Iris pigment epithelial cell (primary cell): ENCODE measurements at places on chromosomes 4 and X.

GRCh38 chrX:150581093-150581775 lies 12.8 kb downstream of the MTM1 start:
- peak; percentile 80 for DNase-seq

- no peak for DNase-seq
These were observed 86.7 kb downstream of the AKAP4 start for GRCh38 chrX:50114113-50114512.

GRCh38 chr4:93894995-93895394 lies 66.4 kb downstream of the ATOH1 start:
- no peak for DNase-seq

DNA sequence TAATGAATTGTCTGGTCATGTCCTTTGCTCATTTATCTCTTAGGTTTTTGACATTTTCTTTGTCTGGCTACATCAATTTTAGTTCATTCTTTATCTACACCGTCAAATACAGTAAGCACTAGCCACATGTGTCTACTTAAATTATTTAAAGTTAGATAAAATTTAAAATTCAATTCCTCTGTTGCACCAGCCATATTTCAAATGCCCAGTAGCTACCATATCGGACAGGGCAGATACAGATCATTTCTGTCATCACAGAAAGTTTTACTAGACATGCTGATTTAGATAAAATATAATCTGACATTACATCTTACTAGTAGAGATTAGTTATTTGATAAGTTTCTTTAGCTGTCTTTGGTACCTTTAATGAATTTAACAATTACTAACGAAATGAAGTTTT lies 61.1 kb downstream of the WDR19 start:
- no peak for DNase-seq

DNA sequence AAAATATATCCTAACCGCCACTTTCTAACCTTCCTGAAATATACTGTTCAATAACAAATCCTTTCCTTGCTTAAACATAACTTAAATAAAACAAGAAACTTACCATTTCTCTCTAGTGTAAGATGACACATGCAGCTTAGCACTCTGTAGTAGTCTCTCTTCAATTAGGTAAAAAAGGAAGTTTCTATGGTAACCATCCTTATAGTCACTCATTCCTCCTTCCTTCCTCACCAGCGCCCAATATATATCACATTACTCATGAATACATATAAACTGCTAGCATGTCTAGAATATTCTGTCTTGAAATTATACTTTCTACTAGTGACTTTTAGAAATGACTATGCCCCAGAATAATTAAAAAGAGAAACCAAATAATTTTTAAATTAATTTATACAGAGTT lies 112.2 kb downstream of the SNCA start:
- peak; percentile 83 for DNase-seq

- no peak for DNase-seq
These were observed 103.3 kb upstream of the FAM9C start for GRCh38 chrX:13147733-13148132.

DNA sequence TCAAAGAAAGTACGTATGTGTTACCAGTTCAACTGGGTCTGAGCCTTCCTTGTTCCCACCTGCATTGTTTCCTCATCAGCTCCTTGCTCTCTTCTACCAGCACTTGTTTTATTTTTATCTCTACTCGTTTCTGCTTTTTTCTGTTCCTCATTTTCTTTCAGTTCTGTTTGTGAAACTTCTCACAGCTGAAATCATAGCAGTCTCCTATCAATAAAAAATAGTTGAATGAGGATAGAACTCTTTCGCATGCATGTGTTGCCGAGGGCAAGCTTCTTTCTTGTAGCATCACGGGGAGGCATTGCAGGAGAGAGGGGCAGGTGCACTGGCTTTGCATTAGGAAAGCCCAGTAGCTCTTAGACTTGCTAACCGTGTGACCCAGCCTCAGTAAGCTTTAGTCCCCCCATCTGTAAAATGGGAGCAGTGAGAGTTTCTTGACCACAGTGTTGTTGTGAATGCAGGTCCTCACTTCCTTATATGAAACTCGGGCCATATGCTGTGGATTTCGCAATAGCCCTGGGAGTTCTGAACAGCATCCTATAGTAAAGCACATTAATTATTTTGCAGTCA lies 24.7 kb downstream of the OFD1 start:
- no peak for DNase-seq

DNA sequence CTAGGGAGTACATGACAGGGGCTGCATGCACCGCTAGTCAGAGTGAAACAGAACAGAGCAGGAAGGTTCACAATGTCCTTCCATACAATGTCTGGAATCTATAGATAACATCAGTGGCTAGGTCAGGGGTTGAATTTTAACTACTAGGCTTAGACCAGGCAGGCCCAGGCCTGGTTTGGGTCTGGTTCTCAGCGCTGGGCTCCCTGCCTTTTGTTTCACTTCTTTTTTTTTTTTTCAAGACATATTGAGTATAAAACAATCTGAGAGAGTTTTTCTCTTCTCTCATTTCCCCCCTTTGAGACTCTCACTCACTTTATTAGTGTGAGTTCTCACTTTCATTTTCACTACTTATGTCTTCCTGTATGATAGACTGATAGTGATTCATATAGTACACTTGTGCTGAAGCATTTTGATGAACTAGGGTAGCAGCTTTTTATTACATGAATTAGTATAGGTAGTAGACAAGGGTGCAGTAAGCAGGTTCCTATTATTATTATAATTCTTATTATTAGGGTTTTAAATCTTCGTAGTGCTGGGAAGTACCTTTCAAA lies 120.0 kb upstream of the ZDHHC15 start:
- DNase-seq: no peak

- DNase-seq: no peak
These were observed 13.0 kb downstream of the SASH3 start for GRCh38 chrX:129792586-129793291.

DNA sequence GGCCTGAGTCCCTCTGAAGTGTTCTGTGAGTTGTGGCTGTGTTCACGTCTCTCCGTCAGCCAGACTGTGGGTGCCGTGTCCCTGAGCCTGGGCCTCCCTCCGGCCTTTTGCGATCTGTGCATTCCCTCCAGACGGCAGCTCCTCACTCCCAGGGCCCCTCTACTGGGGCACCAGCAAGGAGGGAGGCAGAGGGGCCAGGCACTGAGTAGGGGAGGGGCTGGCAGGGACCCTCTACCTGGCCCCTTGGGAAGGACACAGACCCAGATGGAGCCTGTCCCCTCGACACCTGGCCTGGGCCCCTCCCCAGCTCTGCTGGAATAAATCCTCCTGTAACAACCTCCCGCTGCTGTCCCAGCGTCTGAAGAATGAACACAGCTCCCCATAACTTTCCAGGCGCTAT lies 110.0 kb upstream of the NKX1-1 start:
- no peak for DNase-seq

DNA sequence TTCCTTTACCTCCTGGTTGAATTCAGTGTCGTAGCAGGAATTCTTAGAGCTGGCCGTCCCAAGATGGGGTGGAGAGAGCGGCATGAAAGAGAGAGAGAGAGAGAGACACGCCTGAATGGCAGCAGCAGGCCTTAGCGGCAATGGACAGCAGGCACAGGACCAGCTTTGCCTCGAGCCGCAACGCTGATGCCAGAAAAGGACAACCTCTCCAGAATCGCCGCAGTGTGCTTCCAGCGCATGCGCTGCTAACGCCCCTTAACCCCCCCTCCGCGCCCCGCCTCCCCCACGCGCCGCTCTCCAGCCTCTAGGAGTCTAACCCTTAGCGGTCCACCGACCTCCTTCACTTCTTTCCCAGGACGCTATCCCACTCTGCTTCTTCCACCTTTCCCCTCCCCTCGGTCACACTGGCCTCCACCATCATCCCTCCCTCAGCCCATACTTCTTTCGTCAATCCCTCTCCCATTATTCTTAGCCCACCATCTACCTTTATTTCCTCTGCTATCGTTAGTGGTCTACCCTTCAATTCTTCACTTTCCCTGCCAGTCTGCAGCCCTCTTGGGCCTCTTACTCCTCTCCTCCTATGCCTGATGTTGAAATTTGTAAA lies 10.5 kb upstream of the ZCCHC13 start:
- peak; percentile 69 for DNase-seq

DNA sequence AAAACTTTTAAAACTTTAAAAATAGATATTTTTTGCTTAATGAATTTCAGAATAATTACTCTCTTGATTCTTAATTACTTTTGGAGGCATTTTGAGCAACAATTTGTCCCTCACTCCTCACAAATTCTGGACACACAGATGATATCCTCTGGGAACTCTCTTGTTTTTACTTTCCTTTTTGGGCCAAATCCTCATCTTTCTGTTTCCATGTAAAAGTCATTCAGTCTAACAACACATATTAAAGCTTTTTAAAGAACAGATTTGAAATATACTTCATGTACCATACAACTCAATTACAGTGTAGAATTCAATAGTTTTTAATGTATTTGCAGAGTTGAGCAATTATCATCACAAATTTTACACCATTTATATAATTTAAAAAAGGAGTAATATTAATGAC lies 983.1 kb downstream of the STIM2 start:
- no peak for DNase-seq

- DNase-seq: no peak
These were observed 167.0 kb upstream of the CPEB2 start for GRCh38 chr4:14835288-14835687.

DNA sequence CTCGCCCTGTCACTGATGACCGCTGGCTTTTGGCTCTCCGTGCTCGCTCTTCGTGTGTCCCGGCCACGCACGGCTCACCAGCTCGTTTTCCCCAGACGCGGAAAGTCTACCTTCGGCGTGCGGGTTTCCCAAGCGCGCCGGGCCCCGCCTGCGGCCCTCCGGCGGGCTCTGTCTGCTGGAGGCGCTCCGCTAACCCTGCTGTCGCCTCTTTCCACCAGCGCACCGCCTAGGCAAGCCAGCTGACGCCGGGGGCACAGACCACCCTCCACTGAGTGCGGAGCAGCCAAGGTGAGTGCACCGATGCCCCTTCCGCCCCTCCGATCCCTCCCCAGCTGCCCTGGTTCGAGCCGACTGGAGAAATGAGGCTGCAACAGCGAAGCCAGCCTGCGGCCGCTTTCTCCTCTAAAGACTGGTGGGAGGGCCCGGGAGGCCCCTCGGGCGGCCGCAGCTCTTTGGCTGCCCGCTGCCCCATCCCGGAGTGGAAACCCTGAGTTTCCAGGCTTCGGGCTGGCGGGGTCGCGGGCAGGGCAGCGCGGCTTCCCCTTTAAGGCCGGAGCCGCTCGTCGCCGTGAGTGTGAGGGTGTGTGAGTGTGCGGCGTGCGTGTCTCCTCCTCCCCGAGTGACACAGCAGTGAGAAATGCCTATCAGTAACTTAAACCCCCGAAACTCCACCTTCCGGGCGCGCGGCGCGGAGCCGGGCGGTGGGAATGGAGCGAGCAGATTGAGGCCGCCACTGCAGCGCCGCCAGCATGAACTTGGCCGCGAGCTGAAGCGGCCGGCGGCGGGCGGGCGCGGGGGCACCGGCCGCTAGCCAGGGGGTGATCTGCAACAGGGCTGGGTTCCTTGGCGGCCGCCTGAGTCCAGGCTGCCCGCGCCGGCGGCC lies at the start of gene MAMLD1:
Gene MAMLD1, plus strand, starts transcription at position 719 of the 883 bp plus-strand sequence. CDS start 82,200 bp downstream, outside the sequence.
- DNase-seq: peak; percentile 80

- DNase-seq: no peak
These were observed 100.9 kb upstream of the GUCY1A1 start for GRCh38 chr4:155565776-155566175.

DNA sequence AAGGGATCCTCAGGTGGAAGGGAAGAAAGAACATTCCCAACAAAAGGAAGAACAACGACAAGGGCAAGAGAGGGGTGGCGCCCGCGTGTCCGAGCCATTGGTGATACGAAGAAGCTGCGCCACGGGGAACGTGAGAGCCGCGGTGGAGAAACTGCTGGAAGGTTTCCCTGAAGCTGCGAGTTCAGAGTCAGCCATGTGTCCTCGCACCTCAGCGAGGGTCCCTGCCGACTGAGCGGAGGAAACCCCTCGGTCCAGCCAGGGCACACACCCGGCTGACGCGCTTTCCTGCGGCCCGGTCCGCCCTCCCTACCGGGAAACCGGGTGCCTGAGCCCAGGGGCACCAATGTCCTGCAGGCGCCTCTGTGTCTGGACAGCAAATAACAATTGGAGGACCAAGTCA lies 18.0 kb downstream of the IRF2 start:
- DNase-seq: no peak

GRCh38 chr4:36884151-36884550 lies 360.4 kb upstream of the NWD2 start:
- no peak for DNase-seq

GRCh38 chrX:63471004-63471403 lies 119.9 kb upstream of the SPIN4 start:
- no peak for DNase-seq

GRCh38 chrX:106007815-106008214 lies 30.7 kb downstream of the SERPINA7 start:
- no peak for DNase-seq

- DNase-seq: peak; percentile 85
These were observed 159.4 kb downstream of the ANTXR2 start for GRCh38 chr4:79913581-79913980.

DNA sequence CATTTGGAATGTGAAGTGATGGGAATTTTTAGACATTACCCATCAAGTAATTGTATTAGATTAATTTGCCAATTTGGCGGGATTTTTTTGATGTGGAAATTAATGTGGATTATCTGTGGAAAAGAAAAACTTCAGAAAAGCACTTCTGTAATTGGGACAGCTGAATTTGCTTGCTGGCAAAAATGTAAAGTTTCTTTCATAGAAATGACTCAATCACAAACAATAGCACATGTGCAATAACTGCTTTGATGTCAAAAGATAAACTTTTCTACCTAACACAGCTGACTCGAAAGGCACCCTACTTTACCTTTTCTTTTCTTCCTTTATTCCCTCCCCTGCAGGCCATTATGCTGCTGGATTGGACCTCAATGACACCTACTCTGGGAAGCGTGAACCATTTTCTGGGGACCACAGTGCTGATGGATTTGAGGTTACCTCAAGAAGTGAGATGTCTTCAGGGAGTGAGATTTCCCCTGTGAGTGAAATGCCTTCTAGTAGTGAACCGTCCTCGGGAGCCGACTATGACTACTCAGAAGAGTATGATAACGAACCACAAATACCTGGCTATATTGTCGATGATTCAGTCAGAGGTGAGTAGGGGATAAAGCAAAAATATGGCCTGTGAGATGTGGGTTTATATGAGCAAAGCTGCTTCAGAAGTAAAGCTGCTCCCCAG lies 1.4 kb downstream of the AREG start:
- DNase-seq: no peak

DNA sequence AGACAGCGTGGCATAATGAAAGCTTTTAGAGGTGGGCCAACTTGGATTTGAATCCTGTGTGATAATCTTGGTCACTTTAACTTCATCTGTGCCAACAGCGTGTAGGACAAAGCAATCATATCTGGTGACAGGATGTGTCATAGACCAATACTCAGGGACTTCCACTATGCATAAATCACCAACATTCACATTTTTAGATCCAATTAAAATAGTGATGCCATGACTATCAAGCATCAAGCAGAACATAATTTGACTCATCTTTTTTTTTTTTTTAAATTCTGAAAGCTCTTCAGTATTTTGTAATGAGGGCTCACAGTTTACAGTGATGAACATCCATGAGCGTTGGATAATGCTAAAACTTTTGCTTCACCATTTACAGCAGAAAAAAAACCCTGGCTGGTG lies 27.3 kb upstream of the RAPGEF2 start:
- no peak for DNase-seq

- peak; percentile 66 for DNase-seq
These were observed at the start of gene RASL11B for GRCh38 chr4:52861879-52862616. Gene RASL11B, plus strand, starts transcription at chr4:52862317. Its CDS starts 191 bp downstream, at chr4:52862508.
